ENCODE measurements at places on chromosomes 1 and 21.

GRCh38 chr1:35726450-35727433 lies 8.1 kb upstream of the C1orf216 start:
- DNase-seq, result no peak

DNA sequence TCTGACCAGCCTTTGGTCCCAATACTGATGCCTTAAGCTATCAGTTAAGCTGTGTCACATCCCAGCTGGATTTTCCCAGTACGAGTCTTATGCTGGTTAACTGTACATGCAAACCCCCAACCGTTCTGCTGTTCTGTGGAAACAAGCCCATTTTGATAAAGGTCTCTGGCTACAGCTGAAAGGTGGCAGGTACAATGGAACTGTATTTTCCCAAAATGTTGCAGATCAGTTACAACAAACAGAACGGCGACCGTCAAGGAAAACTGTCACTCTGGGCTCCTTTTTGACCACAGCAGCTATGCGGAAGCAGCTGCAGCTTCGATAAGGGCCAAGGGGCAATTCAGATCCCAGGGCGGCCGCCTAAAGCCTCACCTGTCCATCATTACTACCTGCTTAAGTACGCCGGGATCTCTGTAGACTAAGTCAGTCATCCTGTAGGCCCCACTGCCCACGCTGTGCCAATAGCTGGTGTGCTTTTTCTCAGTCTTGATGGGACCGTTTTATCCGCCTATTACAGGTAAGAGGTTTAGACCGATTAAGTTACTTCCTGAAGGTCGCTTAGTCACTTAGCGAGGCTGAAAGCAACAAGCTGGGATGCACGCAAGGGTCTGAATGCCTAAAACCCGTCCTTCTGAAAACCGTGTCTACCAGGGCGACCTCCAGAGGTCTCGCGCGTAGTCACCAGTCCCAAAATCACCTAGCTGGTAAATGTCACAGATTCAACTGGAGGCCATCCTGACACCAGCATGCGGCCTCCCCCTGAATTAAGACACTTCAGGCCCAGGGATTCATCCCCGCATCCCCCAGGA lies 11.1 kb upstream of the RAB42 start:
- no peak for DNase-seq

GRCh38 chr21:40837456-40837855 lies 9.5 kb downstream of the DSCAM start:
- DNase-seq, result no peak

- DNase-seq, result no peak
These were observed 67.7 kb downstream of the ATP1A1 start for GRCh38 chr1:116440731-116441130.

- no peak for DNase-seq
These were observed 22.7 kb upstream of the ARF1 start for GRCh38 chr1:228059634-228060457.

DNA sequence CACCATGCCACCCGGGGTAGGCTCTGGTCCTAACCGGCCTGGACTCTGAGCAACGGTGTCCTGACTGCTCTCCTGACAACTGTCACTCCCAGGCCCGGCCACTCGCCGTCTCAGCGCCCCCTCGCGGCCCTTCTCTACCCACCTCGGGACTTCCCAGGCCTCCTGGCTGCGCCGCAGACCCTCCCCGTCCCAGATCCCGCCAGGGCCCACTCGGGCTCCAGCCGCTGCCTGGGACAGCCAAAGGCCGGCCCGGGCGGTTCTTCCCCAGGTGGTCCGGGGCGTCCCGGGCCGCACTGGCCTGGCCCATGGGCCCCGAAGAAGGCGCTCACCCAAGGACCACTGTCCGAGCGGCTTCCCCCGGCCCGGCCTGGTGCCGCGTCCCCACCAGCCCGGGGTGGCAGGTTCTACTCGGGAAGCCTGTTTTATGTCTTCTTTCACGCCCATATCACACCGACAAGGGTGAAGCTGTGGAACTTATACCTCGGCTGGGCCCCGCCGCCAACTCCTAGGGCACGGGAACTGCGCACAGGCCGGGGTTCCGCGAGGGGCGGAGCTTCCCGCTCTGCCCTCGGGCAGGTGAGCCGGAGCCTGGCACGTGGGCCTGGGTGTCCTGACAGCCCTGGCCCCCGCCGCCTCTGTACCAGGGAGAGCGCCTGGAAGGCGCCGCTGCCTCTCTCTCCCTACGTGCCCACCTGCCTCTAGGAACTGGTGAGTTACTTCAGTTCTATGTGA lies 138.3 kb downstream of the TTLL7 start:
- DNase-seq, result no peak

DNA sequence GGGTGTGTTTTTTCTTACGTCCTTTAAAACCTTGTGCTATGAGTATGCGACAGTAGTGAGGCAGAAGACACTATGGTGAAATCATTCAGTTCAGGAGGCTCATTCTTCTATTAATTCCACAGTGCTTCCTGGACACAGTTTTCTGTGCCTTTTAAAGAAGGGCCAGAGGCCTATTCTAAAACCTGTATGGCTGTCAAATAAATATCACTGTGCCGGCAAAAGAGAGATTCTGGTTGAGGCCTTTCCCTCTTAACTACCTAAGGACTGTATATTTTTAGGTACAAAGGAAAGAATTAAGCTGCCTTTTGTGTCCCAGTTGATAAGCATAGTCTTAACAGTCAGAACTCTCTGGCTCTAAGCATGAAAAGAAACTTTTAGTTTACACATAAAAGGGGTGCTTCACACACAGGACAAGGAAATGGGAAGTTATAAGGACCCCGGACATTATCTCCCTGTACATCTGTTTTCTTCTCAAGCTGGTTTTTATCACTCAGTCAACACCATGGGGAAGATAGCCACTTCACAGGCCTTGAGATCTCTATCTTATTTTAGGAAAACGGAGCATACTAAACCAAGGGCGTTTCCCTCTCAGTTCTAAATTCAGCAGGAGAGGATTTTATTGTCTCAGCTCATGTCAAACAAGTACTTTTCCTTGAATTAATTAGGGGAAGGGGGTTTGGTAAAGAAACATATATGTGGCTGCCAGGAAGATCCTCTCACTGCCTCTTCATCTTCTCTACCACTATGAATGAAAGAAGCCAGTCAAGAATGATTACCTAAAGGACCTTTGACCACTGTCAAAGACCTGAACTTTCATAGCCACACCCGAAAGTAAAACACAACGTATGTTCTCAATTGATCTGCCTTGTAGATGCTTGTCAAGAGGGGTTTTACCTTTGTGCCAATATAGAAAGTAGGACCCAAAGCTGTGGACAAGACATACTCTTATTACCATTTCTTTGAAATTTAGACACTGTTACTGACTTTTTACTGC lies 71.4 kb upstream of the HSPA13 start:
- no peak for DNase-seq

DNA sequence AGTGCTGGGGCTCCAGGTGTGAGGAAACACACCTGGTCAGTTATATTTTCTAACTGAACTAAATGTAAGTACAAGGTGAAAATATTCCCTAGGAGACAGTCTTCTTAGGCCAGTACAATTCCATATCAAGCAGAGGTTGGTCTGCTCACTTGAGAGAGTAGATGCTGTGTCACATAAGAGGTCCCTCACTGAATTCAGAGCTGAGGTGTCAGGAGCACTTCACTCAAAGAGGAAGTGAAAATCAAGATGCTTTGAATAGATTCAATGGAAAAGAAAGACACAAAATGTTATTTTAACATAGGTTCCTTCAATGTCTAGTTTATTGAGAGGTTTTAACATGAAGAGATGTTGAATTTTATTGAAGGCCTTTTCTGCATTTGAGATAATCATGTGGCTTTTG lies 4.3 kb upstream of the FCRL3 start:
- DNase-seq, result no peak

GRCh38 chr1:27360159-27361043 lies 6.4 kb downstream of the MAP3K6 start:
- DNase-seq, result no peak

GRCh38 chr1:58718435-58718834 lies 18.6 kb upstream of the MYSM1 start:
- no peak for DNase-seq

GRCh38 chr1:172960019-172960418 lies 90.7 kb downstream of the TNFSF18 start:
- DNase-seq, result no peak

GRCh38 chr1:212346601-212347000 lies 61.4 kb downstream of the PPP2R5A start:
- no peak for DNase-seq

DNA sequence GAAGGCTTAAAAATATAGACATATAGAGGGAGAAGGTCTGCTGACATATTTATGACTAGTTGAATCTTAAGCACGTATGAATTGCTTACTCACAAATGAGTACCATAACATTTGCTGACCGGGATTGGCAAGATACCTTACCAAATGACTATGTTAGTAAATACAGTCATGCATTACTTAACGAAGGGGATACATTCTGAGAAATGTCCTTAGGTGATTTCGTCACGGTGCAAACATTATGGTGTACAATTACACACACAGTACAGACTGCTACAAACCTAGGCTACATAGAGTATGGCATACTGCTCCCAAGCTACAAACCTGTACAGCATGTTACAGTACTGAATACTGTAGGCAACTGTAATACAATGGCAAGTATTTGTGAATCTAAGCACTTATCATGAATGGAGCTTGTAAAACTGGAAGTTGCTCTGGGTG lies 19.4 kb upstream of the UBE2U start:
- DNase-seq, result no peak

DNA sequence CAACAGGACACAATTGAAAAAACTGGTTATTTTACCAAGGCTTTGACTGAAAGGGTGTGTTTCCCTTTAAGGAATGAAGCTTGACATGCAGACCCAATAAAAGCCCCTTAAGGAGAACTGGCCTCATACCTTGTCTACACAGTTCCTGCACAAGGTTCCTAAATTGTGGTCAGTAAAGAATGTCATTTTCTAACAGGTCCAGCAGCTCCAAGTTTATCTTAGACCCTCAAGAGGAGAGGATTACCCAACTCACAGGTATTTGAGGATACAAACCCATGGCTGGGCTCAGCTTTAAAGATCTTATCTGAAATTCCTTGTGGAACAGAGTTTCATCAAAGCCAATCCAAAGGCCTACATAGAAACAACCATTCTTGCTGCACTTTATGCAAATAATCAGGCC lies 31.4 kb upstream of the CBR3 start:
- no peak for DNase-seq

GRCh38 chr1:32464716-32465577 lies at the start of gene ZBTB8B:
Gene ZBTB8B, plus strand, starts transcription at chr1:32465072. Its CDS starts 5,553 bp downstream, at chr1:32470625.
- no peak for DNase-seq

DNA sequence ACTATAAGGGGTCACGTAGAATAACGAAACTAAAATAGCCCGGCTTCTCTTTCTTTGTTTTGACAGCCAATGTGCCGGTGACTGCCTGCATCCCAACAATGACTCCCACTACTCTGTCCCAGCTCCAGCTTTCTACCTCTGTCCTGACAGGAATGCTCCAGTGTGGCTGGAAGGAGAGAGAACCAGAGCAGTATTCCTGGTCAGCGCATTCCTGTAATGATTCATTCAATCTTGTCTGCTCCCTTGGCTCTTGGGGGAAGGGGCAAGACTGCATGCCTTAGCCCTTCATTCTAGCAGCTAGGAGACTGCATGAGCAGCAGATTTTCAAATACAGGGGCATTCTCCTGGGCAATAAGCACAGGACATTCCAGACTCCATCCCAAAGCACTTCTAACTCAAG lies 132.1 kb upstream of the PRMT6 start:
- no peak for DNase-seq

- no peak for DNase-seq
These were observed 34.4 kb downstream of the ADGRL2 start for GRCh38 chr1:81834921-81835698.

GRCh38 chr1:218699421-218699820 lies 354.3 kb downstream of the TGFB2 start:
- no peak for DNase-seq

DNA sequence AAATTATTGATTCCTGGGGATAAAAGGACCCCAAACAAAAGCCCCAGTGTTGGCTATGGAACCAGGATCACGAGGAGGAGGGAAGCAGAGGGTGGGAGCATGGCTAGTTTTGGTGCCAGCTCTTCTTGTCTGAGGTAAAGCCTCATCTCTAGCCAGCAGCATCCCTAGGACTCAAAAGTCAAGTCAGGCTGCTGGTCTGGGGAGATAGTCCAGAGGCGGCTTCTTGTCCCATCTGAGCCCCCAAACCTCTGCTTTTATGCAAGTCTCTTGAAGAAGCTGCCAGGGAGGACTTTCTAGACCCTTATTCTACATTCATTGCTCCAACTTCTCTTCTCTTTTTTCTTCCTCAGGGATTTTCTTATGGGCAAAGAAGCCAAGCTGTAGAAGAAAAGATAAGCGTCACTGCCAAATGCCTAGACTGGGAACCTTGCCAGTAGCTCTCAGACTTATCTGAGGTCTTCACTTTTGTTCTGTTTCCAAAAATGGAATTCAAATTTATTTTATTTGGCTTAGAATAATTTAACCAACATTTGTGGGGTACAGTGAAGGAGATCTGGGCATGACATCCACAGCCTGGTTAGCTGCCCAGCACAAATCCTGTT lies 6.9 kb upstream of the ANKRD35 start:
- no peak for DNase-seq

GRCh38 chr1:172486805-172487454 lies 43.1 kb upstream of the PIGC start:
- DNase-seq, result no peak

DNA sequence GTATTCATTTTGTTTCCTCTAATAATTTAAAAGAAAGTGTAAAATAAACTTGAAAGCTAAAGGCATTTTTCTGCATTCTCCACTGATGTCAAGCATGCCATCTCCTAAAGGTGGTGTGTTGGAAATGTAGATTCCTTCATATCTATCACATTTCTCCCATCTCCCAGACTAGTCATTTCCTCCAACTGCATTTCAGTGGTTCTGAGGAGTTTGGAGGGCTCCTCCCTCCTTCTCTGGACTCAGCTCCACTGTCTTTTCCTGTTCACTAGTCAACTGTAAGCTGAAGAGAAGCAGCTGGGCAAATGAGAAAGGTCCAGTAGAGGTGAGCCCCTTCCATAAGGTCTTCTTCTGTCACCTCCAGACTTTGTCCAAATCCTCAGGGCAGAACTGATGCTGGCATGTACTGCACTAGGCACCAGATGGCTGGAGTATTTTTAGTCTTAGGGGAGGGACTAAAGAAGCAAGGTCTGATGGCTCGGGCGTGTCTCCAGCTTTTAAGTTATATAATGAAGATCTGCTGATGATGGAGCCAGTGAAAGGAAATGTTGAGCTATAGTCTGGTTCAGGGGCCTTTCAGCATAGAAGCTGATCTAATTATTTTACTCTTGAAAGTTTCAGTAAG lies 186.1 kb downstream of the NTNG1 start:
- DNase-seq, result no peak

DNA sequence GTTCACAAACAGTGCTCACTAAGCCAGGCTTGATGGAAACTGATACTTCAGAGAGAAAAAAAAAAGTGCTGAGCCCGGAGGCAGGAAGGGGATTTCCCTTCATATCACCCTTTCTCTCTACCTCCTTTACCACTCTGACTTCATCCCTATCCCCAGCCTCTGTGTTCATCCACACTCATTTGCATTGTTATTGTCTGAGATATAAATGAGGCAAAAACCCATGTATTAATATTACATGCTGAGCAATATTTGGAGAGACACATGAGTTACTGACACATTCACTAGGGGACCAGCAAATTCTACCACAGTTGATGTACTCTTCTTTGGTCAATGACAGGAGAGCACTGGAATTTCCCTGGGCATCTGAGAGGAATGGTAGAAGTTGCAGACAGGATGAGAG lies 175.8 kb downstream of the TNFSF18 start:
- DNase-seq, result no peak

Data from vagina (tissue), 2 donors.